ENCODE measurements at places on chromosomes 7 and 10.

- no peak for DNase-seq
These were observed 36.0 kb upstream of the KCNMA1 start for GRCh38 chr10:77673515-77674140.

DNA sequence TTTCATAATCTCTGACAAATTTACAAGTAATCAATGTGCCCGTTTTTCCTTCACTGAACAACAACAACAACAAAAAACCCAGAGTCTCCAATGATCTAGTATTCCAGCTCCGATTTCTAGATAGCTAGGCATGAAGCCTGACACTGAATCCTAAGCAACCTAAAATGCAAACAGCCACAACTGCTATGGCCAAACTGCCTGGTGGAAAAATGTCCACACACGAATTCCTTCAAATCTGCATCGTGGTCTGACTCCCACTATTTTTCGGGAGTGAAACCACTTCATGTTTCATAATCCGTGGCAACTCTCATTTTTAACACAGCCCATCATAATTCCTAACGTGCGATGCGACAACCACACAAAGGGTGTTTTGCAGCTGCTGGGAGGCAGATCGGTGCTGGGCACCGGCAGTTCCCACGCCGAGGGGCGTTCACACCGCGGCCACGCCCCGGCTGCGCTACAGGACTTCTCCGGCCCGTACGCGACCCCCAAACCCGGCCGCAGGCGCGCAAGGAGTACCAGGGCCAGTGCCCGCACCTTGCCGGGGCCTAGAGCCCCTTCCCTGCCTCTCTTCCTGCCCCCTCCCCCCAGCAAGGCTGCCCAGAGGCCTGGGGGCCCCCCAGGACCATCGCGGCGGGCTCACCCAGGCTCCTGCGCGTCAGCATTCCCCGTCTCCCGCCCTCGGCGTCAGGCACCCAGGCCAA, 814 bp downstream of the RUFY2 start:
- no peak for DNase-seq

GRCh38 chr10:80161321-80162083, 29.0 kb downstream of the PLAC9 start:
- DNase-seq: no peak

DNA sequence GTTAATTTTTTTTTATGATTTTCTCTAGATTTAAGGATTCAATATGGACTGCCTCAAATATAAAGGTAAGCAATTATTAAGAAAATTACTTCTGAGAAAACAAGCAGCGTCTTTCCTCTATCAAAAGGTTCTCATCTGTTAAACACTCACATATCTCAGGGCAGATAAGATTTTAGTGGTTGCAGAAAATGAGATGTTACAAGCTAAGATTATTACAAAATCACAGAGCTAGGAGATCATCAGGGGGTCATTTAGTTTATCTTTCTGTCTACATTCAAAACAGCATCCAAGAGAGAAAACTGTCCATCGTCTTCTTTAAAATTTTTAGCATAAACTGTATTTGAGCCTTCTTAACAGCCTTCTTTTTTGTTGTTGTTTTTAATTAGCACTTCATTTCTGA, 29.1 kb upstream of the RHOBTB1 start:
- DNase-seq: no peak

DNA sequence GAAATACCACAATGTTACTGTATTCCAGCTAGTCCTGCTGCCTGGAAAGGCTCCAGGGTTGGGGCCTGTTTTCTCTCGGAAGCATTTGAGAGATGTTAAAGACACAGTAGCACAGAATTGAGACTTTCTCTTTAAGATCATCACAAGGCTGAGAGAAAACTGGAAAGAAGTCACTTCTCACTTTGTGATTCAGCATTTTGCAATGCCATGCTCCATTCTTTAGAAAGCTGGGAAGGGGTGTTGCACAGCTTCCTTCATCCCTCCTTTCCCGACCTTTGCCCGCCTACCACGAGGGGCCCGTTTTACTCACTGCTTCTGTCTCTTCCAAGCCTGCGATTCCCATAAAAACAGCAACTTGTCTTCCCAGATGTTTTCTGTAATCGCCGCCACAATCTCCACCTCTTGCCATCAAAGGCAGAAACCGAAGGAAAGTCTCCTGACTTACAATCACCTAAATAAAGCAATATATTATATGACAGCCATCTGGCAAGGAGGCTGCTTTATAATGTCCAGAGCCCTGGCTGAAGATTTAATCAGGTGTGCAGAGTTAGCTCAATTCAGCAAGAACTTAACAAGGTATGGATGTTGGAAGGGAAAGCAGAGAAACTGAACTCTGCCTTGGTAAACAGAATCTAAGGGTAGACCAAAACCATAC, 18.9 kb downstream of the NOD1 start:
- no peak for DNase-seq

GRCh38 chr10:44619521-44619920, 234.6 kb upstream of the CXCL12 start:
- DNase-seq: no peak

DNA sequence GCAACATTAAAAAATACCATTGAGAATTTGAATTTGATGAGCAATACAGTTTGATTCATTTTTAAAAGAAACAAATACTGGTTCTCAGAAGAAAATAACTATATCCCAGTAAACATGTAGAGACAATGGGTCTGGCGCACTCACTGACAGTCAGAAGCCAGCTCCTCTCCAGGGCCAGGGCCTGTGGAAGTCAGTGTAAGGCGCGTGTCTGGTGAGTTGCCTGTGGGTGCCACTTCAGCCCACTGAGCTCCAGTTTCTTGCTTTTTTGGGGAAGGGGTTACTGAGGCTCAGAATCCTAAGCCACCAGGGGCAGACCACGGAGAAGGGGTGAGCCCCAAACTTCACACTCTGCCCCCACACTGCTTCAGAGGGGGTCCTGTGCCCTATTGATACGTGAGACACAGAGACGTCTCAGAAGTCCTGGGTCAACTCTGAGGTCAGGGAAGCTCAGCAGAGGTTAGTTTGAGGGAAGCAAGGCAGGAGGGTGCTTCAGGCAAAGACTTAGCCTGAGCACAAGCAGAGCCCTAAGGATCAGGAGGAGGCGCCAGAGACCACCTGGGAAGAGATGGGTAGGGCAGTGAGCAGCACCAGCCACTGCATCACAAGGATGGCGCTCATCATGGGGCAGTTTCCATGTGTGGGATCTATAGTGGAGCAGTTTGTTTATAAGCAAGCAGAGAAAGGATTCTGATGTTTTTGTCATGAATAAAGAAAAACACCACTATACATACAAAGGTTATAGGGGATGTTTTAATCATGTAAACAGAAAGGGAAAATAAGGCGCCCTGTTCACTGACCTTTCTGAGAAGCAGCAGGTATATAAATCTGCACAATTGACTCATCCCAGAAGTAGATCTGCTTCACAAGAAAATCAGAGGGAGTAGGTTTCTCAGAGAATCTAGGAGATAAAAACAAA, 95.7 kb downstream of the PKD1L1 start:
- DNase-seq: no peak

DNA sequence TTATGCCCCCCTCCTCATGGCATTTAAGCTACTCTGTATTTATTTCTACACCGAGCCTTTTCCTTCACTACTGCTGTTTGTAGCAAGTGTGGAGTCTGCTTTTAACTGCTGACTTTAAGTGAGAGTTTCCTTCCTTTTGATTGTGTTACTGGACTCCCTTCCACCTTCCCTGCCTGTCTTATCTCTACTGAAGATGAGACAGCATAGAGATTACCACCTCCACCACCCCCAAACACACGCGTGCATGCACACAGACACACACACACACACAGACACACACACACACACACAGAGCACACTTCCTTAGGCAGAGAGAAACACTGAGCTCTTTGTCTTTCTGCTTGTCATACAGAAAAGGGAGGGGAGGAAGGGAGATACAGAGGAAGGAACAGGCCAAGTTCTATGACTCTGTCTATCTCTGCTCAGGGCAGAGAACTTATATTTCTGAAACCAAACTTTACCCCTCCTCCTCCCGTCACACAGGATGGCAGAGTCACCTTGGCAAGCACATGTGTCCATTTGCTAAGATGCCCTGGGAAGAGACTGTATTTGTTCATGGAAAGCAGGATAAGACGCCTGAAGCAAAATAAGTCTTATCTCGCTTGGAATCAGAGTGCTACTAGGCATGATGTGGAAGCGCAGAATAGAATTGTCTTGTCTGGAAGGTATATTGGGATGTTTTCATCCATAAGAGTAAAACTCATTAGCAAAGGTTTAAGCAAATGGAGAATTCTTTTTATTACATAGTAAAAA, 81.8 kb upstream of the CAV2 start:
- no peak for DNase-seq

DNA sequence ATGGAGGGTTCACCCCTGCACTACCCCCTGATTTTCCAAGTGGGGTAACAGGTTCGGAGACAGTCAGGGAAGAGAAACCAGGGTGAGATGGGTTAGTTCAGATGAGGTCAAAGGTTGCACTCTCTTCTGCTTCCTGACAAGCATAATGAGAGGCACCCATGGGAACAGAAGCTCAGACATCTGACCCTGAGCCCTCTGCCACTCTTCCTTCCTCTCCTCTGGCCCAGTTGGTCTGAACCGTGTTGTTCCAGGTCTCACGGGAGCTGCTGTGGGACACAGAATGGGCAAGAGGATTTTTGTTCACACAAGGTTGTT, 38.4 kb downstream of the DNAJB12 start:
- DNase-seq: no peak

- no peak for DNase-seq
These were observed 126.8 kb downstream of the TPK1 start for GRCh38 chr7:144709066-144709465.

GRCh38 chr10:112819231-112819630, 130.8 kb upstream of the TCF7L2 start:
- DNase-seq: no peak

GRCh38 chr7:1401011-1401410, 58.3 kb downstream of the MICALL2 start:
- DNase-seq: no peak

- DNase-seq: no peak
These were observed 77.0 kb downstream of the ADCYAP1R1 start for GRCh38 chr7:31129067-31129466.

DNA sequence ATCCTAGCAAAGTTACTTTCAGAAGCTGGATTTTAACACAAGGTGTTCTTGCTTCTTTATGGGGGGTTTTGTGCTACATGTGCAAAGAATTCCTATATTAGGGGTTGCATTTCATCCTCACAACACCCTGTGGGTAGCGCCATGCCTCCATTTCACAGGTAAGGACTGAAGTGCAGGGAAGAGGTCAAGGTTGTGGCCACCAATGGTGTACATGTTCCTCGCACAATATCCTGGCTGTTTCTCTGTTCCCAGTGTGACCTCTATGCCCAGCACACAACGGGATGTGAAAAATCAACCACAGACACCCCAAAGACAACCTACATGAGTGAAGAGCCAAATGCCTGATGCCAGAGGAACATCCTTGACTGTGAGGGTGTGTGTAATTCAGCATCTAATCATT, 80.8 kb downstream of the CHST15 start:
- DNase-seq: no peak

GRCh38 chr7:19392246-19392645, 247.0 kb upstream of the FERD3L start:
- no peak for DNase-seq

- DNase-seq: no peak
These were observed 32.1 kb downstream of the NRP1 start for GRCh38 chr10:33302208-33302829.

- no peak for DNase-seq
These were observed 269.2 kb upstream of the TCERG1L start for GRCh38 chr10:131580674-131581073.

- DNase-seq: no peak
These were observed 26.9 kb downstream of the CCDC6 start for GRCh38 chr10:59879363-59879913.

- no peak for DNase-seq
These were observed 995 bp upstream of the CFTR start for GRCh38 chr7:117478836-117479224.

- no peak for DNase-seq
These were observed 142.9 kb downstream of the PTPRN2 start for GRCh38 chr7:158444501-158445420.

- no peak for DNase-seq
These were observed 11.8 kb upstream of the PNLIPRP2 start for GRCh38 chr10:116608686-116609594.

DNA sequence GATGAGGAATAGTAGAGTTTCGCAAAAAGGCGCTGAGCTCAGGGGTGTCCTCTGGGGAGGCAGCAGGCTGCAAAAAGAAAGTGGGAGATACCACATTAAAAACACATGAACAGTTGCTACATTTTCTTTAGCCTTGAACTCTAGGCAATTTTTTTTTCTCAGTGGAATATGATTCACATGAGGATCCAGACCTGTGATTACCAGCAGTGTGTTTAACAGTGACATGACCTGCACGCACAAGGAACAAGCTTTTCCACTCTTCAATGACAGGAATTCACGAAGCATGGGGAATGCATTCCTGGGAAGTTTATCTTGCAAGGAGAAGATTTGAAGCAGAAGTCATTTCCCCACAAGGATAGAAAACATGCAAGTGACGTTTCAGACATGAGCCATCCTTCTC, 161.6 kb downstream of the ITGA8 start:
- DNase-seq: no peak

DNA sequence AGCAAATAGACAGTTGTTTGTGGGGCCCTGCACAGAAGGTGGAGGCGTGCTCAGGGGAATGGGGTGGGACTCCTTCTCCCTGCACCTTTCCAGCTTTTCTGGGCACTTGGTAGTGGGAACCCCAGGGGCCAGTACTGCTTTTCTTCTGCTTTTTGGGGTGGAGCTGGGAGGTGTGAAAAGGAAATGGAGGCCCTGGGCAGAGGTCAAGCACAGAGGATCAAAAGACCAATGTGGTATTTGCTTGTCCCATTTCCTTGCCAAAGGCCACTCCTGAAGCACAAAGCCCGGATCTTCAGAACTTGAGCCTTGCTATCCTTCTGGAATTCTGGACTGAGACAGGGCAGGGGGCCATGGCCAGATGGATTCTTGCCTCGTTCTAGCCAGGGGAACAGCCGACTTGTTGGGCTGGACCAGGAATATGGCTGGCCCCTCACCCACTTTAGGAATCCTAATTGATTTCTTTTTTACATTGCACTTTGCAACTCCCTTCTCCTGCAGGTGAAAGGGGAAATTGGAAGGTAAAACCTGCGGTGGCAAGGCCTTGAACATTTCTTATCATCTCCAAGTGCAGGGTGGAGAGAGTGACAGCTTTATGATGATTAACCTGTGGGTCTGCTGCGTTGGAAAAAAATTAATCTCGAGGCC, 26.5 kb downstream of the ADRA2A start:
- no peak for DNase-seq

GRCh38 chr10:122191936-122192541, 79.1 kb upstream of the BTBD16 start:
- DNase-seq: no peak

GRCh38 chr7:104272767-104273384, 55.5 kb upstream of the LHFPL3 start:
- DNase-seq: no peak

Data from naive thymus-derived CD4-positive, alpha-beta T cell (primary cell).